SK-N-SH (cell line): ENCODE measurements at places on chromosomes 3 and 15.

DNA sequence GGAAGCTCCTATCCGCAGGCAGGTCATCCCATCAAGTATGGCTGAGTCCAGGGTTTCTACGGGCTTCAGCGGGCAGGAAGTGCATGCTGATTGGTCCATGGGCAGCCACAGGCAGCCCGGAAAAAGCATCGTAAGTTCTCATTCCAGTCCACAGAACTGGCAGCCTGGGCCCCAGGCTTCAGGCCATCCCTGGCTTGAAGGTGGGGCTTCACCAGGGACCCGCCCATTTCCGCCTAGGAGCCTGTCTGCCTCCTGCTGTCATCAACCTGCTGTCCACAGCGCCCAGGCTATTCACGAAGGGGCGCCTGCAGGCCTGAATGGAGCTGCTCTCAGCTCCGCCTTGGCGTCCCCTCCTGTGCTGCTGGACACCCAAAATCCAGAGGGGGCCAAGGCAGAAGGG lies 13.9 kb downstream of the PCYT1A start:
- DNase-seq: no peak

- DNase-seq: no peak
Measured at GRCh38 chr3:99249627-99250026, 348.1 kb upstream of the DCBLD2 start.

DNA sequence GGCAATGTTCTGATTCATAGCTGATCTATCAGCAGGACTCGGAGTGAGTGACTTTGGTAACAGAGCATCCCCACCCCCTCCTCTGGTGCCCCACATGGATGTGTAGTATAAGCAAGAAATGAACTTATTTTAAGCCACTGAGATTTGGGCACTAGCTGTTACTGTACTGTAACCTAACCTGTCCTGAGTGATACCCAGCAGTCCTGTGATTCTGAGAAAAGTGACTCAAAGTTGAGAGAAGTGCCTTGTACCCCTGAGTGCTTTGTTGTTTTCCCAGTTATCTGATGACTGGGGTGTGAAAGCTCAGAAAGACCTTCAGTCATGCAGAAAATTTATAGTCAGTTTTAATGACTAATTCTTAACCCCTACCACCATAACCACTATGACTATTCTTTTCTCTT lies 439.9 kb upstream of the RBMS3 start:
- DNase-seq: no peak

DNA sequence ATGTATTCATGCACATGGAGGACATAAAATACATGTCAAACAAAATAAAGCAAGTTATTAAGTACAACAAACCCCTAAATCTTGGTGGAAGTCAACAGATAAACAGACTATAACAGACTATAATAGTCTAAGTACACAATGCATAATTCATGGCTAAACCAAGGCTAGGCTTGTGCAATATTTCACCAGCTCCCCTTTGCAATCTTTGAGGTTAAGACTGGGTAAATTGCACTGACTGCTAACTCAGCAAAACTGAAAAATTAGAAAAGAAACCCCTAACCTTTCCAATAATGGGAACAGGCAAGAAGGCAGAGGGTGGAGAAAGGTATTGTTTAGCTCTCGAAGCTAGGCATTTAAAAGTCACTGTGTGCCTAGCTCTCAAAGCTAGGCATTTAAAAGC lies 304.9 kb upstream of the WNT5A start:
- no peak for DNase-seq

- peak; percentile 58 for DNase-seq
Measured at GRCh38 chr3:53269888-53270880, 14.4 kb upstream of the TKT start.

DNA sequence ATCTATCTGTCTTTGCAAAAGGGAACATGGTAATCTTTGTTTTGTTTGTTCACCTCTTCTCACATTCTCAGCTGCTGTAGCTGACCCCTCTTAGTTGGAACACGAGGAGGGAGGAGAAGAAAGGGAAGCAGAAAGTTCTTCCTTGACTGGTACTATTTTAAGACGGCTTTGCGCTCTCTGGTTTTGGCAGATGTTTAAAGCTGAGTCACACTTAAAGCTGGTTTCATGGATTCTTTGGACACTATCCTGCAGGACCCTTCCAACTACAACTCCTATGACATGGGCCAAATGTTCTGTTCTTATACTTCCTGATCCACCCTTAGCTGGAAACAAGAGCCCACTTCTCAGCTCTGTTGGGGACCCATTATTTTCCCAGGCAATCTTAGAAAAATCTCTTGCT lies 40.6 kb upstream of the FXR1 start:
- DNase-seq: no peak

- no peak for DNase-seq
Measured at GRCh38 chr3:61985020-61985419, 388.3 kb downstream of the FEZF2 start.

GRCh38 chr3:126353694-126354321 lies 3.4 kb downstream of the KLF15 start:
- DNase-seq: no peak
